Vagina (tissue), 2 donors: ENCODE measurements at places on chromosomes 3 and 15. TPM values are rescaled to one million over a fixed set of nuclear protein-coding genes. Genes with fewer than 3 reads are reported as not detected.

DNA sequence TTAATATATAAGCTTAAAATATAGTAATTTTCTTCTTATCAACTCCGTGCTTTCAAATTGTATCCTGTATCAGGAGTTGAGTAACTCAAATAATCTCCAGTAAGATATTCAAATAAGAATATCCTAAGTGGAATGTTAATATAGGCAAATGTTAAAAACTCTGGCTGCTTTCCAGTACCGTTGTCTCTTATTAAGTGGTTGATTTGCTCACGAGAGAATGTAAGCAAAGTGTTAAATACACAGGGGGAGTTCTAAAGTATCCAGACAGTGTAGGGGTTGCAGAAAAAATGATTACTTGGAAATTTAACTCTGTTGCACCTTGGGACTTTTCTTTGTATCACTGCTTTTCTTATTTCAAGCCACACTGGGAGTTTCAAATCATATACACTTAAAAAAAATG is 478.9 kb upstream of the TBL1XR1 start:
- DNase-seq, result no peak

Gene FGF7
- total RNA-seq, result 137 TPM

DNA sequence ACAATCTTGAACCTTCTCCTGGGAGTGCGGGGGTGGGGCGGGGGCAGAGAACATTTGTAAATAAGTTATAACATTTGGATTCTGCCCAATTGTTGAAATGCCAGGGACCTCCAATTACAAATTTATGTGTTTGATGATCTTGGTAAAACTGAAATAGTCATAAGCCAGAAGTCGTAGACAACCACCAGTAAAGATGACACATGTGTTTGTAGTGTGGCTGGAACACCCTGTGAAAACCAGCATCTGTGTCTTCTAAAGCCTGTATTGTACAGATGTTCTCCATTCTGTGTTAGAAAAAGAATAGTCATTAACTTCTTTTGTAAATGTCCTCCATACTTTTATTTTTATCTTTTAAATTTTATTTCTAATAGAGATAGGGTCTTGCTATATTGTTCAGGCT is 61.8 kb downstream of the ARIH1 start:
- no peak for DNase-seq

GRCh38 chr3:156373095-156373494 is 181.8 kb downstream of the SSR3 start:
- no peak for DNase-seq

GRCh38 chr3:116669576-116669975 is 40.0 kb upstream of the TUSC7 start:
- no peak for DNase-seq

DNA sequence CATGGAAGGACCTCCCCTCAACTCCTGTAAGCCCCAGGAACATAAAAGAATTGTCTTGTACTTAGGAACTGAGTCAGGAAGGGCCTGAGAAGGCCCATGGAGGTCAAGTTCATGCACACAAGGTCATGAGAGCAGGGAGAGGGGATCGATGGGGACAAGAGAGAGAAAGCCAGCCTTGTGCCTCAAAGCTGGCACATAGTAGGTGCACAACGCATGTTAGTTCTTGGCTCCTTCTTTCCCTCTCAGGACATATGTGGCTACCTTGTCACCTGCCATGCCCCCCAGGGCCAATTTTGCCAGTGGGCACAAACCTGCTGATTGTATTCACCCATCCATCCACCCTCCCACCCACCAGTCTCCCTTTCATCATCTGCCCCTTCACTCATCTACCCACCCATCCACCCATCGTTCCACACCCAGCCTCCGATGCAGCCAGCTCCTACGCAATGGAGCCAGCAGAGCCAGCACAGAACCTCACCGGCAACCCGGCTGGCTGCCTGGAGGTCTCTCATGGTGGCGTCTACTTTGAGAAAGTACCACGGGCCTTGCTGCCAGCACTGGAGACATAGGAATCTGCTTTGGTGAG is 52.4 kb upstream of the INSYN1 start:
- DNase-seq, result no peak

- DNase-seq, result no peak
Measured at GRCh38 chr15:72486144-72486543, 12.0 kb downstream of the ARIH1 start.

Gene CLDN11
- total RNA-seq, result 136 TPM

GRCh38 chr15:99029341-99030144 is 22.0 kb upstream of the PGPEP1L start:
- DNase-seq, result no peak

DNA sequence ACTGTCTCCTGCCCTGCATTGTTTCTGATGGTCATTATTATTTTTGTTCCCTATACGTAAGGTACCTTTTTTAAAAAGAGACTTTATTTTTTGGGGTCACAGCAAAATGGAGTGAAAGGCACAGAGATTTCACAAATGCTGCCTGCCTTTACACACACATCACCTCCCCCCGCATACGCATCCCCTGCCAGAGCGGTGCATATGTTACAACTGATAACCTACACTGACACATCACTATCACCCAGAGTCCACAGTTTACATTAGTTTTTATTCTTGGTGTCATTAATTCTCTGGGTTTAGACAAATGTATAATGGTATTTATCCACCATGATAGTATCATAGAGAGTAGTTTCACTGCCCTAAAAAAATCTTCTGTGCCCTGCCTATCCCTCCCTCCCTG is 43.6 kb upstream of the KLF13 start:
- DNase-seq, result no peak

Gene NEK11
- 8.6 TPM for total RNA-seq

- DNase-seq, result no peak
Measured at GRCh38 chr3:17847156-17847555, 104.7 kb upstream of the TBC1D5 start.

DNA sequence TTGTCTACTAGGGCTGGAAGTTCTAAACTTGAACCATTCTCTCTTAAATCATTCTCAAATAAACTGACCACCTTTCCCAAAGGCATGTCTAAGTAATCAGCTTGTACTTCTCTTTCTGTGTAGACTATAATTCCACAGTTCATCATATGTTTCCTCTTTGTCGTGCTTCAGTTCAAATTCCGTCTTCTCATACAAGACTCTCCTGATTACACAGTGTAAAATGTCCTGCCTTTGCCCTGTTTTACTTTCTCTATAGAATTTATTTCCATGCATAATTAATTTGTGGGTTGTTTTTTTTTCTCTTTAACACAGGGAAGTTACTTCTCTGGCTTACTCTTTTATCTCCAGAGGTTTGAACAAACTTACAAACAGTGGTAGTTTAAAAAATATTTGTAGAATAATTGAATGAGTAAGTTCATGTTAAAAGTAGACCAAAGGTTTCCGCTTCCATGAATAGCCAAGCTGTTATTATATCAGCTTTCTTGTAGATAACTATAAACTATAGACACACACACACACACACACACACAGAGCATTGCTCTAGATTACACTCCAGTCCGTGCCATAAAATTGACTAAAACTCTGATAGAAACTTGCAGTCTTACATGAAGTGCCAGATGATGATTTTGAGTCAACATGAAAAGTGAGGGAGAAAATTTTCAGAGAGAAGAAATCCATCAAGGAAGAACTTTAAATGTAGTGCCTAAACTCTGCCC is 119.0 kb downstream of the SUCNR1 start:
- no peak for DNase-seq

Gene RSL24D1
- total RNA-seq, result 51.1 TPM

Gene TGM4
- not detected for total RNA-seq

DNA sequence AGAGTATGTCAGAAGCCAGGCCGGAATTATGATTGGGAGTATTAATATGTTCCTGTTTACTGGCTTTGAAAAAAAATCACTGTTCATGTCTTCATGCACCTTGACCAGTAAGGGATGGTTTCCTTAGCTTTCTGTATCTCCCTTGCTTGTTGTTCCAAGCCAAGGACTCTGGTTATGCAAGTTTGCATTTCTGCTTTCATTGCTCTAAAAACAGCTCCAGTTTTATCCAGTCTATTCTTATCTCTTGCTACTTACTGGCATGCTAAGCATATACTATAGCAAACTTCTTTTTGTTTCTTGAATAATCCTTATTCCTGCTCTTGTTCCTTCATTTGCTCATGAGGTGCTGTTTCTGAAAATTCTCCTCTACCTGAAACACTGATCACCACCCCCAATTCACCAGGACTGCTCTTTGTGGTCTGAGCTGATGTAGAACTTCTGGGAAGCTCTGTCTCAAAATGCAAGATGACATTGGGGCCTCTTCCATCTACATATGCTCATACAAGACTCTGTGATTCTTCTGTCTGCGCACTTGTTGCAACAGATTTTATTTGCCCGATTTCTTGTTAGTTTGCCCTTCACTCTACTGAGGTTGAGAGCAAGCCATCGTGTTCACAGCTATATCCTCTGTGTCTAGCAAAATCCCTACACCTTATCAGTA is 173.0 kb downstream of the EBLN2 start:
- no peak for DNase-seq

- no peak for DNase-seq
Measured at GRCh38 chr15:41949401-41950126, 22.8 kb downstream of the EHD4 start.

DNA sequence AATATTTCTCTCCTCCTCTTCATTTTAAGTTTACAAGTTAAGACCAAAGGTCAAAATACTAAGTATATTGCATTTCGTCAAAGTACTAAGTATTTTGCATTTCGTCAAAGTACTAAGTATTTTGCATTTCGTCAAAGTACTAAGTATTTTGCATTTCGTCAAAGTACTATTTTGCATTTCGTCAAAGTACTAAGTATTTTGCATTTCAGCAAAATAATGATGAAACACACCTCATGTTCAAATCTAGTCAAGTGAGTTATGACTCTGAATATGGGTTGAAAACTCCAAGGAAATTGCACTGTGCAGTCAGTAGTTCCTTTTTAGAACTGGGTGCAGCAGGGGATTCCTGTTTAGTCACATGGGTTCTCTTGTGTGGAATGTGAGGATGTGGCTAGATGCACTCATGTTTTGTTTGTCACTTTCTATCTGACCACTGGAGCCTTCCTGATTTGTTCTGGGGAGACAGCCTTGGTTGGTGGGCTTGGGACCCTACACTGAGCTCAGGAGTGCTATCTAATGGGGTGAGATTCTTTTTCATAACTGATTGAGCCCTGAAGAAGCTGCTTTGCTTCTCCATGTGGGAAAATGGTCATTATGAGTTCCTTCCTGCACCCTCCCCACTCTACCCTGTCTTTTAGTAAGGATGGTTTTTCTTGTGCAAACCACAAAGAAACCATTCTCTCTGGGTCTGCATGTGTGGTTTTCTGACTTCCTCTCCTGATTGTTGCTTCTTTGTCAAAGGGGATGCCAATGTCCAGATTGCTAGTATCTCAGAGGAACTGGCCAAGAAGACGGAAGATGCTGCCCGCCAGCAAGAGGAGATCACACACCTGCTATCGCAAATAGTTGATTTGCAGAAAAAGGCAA is 73.4 kb downstream of the CCK start:
- no peak for DNase-seq

DNA sequence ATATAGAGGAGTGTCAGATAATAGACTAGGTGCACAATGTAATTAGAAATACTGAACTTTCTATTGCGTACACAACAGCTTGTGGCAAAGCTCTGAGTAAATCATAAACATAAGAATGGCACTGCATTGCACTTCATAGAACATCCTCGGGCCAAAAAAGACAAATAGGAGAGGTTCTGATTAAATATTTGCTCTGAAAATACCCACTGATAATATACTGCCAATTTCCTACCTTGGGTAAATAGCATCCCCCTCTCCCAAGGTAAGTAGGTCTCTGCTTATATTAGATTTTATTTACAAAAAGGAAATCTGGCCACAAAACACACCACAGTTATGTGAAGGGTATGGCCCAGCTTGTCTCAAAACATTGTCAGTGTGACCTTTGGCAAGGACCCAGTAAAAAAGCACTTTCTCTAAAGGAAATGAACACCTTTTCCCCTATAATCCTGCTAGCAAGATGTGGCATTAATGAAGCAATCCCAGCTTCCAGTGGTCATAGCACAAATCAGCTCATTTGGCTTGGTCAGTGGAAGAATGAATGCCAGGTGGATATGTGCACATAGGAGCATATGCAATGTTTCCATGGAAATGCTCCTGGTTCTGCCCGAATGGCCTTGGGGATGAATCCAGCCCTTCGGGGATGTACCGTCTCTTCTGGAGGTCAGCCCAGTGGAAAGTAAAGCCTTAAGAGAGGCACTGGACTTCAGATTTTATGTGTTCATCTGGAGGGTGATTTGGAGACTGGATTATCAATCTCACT is 315.9 kb downstream of the LSAMP start:
- no peak for DNase-seq

GRCh38 chr3:34090876-34091275 is 292.4 kb downstream of the PDCD6IP start:
- DNase-seq, result no peak

- no peak for DNase-seq
Measured at GRCh38 chr3:128240232-128240631, 87.0 kb downstream of the EEFSEC start.

DNA sequence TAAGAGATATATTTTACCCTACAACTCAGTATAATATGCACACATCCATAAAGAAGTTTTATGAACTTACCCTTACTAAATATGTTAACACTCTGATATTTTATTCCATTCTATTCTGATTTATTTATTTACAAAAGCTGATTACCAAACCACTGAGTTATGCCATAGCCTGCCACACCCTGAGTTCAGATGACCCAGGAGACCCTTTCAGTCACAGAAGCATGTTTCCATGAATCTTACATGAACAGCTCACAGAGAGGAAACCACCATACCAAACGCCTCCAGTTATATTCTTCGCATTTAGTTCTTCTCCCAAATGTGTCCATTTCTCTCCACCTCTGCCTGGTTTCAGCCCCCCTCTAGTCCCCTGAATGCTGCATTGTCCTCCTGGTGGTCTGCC is 103.5 kb downstream of the SEMA5B start:
- no peak for DNase-seq

Gene RPSA
- 1,049 TPM for total RNA-seq

- DNase-seq, result no peak
Measured at GRCh38 chr3:9384141-9384828, 13.1 kb upstream of the SETD5 start.

GRCh38 chr3:195110647-195111318 is 160.2 kb downstream of the XXYLT1 start:
- no peak for DNase-seq

GRCh38 chr15:101617390-101617965 is 34.7 kb downstream of the TM2D3 start:
- DNase-seq, result no peak

Gene DZIP1L
- 27.5 TPM for total RNA-seq

- no peak for DNase-seq
Measured at GRCh38 chr3:98778852-98779413, 15.8 kb downstream of the ST3GAL6 start.

Gene MAP2K5
- 13.5 TPM for total RNA-seq

DNA sequence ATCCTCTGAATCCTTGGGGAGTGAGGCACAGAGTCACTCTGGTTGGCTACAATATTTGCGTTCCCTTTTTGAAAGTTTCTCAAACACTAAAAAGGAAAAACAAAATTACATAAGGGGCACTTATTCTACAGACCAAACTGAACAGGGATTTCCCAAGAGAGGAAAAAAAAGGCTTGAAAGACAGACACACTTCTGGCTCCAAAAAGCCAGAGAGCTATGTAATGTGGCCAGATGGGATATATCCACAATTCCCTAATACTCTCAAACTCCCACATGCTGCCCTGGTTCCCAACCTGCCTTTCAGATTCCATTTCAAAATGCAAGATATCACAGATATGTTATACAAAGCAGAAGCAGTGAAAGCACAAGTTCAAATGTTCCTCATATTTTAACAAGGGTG is 1.6 kb downstream of the FRMD4B start:
- no peak for DNase-seq

- no peak for DNase-seq
Measured at GRCh38 chr15:38559131-38559530, 5.5 kb downstream of the RASGRP1 start.

- DNase-seq, result no peak
Measured at GRCh38 chr15:29636140-29636539, 186.1 kb downstream of the TJP1 start.

Gene IGSF10
- total RNA-seq, result 0.49 TPM

- DNase-seq, result no peak
Measured at GRCh38 chr15:36497901-36498300, 81.5 kb upstream of the CDIN1 start.

Gene TRIM42
- total RNA-seq, result not detected
